Astrocyte of the cerebellum (primary cell): ENCODE measurements at places on chromosomes 1 and 21.

- DNase-seq, result no peak
Measured at GRCh38 chr21:16196001-16196400, 466.2 kb downstream of the USP25 start.

- no peak for DNase-seq
Measured at GRCh38 chr1:4269330-4269729, 369.3 kb upstream of the C1orf174 start.

- no peak for DNase-seq
Measured at GRCh38 chr1:25809929-25810328, 9.8 kb upstream of the MTFR1L start.

DNA sequence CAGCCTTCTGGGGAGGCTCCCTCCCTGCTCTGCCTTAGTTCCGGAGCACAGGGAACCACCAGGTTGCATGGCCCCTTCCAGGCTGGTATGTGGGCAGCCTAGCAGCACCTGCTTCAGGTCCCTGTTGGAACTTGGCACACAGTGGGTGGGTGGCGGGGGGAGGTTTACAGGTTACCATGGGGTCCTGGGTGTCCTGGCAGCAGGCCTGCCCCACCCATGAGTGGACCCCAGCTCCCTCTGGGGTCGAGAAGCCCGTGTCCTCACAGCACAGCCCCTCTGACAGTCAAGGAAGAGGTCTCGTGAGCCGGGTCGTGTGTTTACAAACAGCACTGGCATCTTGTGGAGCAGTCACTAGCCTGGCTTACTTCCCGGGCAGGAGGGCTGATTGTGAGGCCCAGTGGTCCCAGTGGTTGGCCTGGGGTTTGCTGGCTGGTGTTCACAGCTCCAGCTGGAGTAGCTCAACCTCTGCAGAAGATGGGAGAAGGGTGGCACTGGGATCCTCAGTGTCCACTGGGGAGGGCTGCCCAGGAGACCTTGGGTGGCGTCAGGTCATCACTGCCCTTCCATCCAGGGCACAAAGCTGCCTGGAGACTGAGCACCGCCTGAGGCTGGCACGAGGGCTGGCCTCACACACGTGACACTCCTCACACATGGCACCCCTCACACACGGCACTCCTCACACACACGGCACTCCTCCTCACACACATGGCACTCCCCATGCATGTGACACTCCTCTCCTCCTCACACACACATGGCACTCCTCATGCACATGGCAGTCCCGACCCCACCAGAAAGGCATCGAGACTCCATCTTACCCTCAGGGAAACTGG, 100.9 kb downstream of the RIPK4 start:
- no peak for DNase-seq

- no peak for DNase-seq
Measured at GRCh38 chr1:187685333-187685732, 856.6 kb downstream of the PLA2G4A start.

DNA sequence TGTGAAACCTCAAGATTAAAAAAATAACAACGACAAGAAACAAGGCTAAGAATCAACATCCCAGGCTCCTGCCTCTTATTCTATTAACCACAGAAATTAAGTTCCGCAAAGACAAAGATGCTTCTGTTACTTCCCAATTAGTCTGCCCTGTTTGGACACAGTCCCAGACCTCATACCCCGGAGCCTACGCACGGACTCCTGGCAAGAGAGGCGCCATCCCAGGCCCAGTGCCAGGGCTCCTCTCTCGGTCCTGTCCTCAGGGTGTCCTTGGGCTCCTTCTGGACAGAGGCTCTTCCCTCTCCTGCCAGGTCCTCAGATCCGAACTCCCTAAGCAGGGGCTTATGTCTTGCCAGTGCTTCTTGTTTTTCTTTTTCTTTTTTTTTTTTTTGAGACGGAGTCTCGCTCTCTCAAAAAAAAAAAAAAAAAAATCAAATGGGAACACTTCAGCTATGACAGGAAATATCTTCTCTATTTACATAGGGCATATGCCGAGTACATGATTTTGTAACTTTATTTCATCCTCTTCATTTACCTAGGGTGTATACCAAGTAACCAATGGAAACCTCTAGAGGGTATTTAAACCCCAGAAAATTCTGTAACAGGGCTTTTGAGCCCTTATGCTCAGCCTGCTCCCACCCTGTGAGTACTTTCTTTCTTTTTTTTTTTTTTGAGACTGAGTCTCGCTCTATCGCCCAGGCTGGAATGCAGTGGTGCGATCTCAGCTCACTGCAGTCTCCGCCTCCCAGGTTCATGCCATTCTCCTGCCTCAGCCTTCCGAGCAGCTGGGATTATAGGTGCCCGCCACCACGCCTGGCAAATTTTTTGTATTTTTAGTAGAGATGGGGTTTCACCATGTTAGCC, 11.7 kb upstream of the ENO1 start:
- DNase-seq, result peak; percentile 59

GRCh38 chr1:198079432-198079951, 77.3 kb upstream of the NEK7 start:
- DNase-seq, result no peak

DNA sequence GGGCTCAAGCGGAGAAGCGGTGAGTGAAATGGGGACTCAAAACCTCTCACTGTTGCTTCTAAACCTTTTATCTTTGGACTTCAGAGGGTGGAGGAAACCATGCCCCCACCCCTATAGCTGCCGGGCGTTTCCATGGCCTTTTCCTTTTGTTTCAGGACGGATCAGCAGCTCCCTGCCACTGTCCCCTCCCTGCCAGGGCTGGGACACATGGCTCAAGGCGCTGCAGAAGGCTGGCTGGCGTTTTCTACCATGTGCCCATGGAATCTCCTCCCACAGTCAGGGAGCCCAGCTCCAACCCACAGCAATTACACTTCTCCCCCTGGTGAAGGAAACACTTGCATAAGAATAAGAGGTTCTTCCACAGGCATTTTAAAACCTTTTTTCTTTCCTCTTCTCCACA, 812.7 kb downstream of the PLA2G4A start:
- DNase-seq, result no peak

DNA sequence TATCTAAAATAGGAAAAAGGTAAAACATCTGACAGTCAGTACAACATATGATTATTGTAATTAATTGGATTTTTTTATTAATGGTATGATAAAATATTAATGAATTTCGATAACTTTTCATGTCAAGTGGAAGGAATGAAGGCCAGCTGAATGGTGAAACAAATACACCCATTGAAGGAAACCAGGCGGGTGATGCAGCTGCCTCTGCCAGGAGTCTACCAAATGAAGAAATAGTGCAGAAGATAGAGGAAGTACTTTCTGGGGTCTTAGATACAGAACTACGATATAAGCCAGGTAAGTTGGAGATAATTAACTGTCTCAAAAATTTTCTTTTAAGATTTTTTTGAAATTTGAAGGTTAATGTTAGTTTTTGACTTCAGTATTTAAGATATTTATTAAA, 3.2 kb downstream of the SON start:
- DNase-seq, result no peak

- no peak for DNase-seq
Measured at GRCh38 chr1:109208394-109208793, 5.3 kb upstream of the SARS1 start.

GRCh38 chr1:209809611-209810010, 3.7 kb upstream of the IRF6 start:
- DNase-seq, result no peak

- peak; percentile 33 for DNase-seq
Measured at GRCh38 chr1:208132287-208132882, 111.8 kb downstream of the PLXNA2 start.

DNA sequence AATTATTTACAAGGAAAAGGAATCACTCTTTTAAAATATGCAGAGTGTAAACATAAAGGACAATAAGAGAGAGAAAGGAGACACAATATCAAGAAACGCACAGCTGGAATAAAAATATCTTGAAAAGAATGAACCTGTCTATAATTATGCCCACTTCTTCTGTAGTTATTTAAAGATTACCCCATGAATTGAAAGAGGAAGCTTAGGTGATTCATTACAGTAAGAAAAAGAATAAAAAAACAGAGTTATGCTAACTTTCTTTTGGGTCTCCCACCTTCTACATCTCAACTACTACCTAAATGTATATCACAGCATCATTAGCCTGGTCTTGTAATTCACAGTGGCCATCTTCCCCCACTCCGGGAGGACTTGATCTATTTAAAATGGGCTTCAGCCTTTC, 182.1 kb downstream of the MRPL39 start:
- DNase-seq, result no peak

DNA sequence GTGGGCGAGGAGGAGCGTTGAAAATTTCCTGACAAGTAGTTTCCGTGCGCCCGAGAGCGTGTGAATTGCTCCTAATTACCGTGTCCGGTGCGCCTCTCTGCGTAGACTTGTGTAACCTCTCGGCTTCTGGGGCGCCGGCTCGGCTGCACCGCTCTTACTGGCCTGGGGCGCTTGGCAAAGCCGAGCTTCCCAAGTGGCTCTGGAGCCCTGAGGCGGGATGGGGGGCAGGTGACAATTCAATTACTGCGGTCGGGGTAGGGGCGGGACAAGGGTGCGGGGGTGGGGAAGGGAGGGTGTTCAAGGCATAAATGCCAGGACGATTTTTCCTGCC, 392 bp upstream of the DMRTA2 start:
- no peak for DNase-seq
